ENCODE measurements at places on chromosomes 2 and 18.

DNA sequence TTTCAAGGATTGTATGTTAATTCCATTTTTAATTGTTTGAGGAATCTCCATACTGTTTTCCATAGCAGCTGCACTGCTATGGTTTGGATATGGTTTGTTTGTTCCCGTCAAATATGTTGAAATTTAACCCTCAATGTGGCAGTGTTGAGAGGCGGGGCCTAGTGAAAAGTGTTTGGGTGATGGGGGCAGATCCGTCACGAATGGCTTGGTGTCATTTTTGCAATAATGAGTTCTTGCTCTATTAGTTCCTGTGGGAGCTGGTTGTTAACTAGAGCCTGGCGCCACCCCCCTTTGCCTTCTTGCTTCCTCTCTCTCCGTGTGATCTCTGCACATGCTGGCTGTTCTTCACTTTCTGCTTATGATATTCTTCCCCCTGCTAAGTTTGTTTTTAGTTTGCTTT lies 71.4 kb upstream of the LDLRAD4 start:
- DNase-seq = no peak

GRCh38 chr2:237859533-237860272 lies at the start of gene RAMP1:
Gene RAMP1 (plus strand): TSS chr2:237859623. CDS start chr2:237859676, 53 bp downstream.
- no peak for DNase-seq

DNA sequence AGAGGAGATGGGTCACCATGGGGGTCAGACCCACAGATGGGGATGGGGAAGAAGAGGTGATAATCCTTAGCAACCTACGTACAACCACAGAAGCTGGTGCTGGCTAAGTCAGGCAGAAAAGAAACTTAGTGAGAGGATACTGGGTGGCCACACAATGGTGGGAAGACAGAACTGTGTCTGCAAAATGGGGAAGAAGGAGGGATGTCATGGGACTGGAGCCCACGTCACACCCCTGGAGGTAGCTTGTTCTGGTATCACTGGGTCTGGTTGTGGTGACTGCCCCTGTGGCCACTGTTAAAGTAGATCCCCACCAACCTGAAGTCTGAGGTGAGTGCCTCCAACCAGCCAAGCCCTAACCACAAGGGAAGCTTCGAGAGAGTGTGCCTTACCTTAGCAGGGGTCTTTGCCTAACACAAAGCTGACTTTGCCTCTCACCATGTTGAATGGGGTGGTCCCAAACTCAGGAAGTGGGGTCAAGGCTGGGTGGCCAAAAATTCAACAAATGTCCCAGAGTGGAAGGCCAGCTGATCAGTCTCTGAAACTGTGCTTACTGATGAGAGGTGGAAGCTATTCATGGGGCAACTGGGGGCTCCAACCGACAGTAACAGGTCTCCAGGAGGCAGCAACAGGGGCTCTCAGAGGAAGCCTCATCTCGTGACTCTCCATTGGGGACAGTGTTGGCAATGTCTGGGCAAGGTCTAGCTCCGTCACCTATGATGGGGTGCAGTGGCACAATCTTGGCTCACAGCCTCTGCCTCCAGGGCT lies 64.8 kb upstream of the SLC1A4 start:
- DNase-seq = no peak

GRCh38 chr2:130766711-130767407 lies 11.5 kb downstream of the AMER3 start:
- no peak for DNase-seq

- DNase-seq = no peak
These were observed 109.0 kb upstream of the STPG4 start for GRCh38 chr2:47264143-47264542.

DNA sequence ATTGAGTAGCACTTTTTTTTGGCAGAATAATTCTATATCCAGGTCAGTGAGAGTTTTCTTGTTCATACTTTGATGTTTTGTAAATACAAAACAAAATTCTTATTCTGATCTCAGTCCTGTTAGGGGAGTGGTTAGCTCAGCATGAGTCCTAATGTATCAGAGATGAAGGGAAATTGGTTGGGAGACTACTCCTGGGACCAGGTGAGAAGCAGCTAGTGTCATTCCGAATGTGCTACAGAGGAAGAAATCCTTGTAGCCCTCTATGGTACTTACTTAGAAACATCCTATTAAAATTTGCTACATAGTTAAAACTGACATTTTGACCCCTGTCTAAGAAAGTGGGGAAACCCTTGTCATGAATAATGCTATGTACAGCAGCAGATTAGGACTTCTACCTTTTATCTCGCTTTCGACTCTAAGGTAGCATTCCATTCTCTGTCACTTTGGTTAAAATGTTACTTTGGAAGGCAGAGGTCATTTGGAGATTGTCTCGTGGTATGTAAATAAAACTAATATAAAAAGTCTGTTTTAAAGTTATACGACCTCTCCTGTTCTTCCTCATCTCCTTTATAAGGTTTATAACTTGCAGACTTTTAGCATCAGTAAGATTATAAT lies 65.8 kb downstream of the PARD3B start:
- DNase-seq = no peak

GRCh38 chr2:226916669-226917068 lies 80.8 kb downstream of the RHBDD1 start:
- DNase-seq = no peak

- DNase-seq = no peak
These were observed 69.9 kb downstream of the LIMS1 start for GRCh38 chr2:108604196-108604595.

DNA sequence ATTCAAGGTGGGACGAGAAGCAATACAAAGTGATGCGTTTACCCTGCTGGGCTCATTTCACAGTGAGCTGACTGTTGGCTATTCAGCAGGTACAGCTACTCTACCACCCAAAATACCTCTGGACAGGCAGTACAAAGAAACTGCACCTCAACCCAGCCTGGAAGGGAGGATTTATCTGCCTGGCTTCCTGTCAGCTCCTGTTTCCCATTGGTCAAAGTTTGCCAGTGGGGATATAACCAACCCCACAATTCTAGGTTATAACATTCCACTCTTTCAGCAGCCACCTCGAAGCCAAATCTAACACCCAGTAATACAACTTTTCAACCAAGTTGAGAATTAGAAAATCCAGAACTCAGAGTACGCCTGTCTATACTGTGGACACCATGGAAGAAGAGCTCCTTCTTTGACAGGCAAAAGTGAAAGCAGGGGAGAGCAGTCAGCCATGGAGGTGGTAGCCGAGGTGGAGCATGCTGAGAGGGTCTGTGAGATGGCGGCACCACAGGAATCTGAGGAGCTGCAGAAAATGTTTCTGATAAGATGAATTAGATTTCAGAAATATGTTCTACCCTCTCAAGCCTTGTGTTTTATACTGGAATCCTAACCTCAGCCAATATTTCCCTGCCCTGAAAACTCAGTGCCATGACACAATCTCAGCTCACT lies 10.8 kb downstream of the DUSP19 start:
- DNase-seq = no peak

- no peak for DNase-seq
These were observed 267.8 kb upstream of the TRIB2 start for GRCh38 chr2:12448846-12449505.

DNA sequence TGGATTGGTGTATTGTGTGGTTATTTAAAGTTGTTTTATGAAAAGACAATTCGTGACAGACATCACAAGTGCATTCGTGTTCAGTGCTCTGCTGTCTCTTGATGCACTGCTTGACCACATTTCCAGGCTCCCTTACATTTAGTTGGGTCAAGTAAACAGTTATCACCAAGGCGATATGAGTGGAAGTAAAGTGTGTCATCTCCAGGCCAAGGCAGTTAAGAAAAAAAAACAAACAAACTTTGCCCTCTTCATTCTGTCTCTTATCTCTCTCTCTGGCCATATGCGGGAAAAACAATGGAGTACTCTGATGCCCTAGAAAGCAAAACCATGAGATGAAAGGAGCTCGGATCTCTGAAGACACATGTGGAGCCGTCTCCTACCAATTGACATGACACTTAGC lies 131.1 kb downstream of the DSEL start:
- no peak for DNase-seq

DNA sequence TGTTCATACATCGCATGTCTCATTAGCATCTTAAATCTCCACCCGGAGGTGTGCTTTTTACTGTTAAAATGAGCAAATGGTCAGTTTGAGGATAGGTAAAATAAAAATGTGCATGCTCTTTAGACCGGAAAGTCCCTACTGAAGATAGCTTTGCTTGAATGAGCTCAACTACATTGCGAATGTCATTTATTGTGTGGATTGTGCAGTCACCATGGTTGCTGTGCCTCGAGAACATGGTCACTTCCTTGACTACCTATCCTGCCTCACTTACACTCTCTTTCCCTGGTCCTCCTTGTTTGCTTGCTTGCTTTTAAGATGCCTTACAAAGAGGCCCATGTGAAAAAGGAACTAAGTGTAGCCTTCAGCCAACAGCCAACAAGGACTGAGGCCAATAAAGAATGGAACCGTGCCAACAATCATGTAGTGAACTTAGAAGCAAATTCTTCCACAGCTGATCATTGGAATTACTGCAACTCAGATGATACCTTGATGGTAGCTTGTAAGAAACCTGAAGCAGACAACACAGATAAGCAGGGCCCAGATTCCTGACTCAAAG lies 72.2 kb upstream of the BARD1 start:
- DNase-seq = no peak

DNA sequence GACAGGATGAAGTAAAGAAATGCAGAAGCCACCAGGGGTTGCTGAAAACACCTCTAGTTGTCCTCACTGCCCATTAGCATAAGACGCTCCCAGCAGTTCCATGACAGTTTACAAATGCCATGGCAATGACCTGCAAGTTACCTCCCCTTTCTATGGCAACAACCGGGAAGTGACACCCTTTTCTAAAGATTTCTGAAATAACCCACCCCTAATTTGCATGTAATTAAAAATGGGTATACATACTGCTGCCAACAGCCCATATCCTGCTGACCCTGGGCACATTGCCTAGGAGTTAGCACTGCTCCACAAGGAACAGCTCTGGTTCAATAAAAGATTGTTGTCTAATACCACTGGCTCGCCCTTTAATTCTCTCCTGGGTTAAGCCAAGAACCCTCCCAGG lies 178.3 kb upstream of the LRATD1 start:
- DNase-seq = no peak

DNA sequence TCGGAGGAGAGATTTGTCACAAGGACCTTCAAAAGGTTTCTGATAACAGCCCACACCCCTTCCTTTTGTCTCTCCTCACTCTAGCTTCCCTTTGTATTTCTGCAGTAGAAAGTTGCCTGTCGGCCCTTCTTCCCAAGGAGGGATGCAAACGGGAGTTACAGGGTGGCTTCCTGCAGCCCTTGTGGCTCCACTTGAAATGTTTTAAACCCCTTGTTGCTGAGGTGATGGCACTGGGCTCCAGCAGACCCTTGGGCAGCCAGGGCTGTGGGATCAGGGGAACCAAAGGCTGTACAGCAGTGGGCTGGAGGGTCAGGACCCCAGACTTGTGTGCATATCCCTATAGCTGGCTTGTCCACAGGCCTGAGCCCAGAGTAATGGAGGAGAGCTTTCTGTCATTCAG lies 62.1 kb downstream of the COA5 start:
- no peak for DNase-seq

DNA sequence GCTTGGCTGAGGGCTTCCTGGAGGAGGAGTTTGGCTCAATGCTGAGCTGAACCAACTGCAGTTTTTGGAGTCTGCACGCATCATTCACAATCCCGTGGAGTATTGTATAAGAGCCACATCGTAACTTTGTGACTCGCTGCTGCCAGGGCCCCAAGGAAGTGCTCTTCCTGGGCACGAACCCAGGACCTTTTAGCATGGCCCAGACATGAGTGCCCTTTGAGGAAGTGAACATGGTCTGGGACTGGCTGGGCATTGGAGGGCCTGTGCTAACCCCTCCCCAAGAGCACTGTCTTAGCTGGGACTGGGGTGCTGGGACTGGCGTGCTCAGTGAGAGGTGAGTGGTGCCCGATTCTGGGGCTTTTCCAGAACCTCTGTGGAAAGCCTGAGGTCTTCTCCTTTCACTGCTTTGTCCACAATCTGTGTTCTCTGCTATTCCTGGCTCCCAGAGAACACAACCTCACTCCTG lies 88.6 kb downstream of the LIPG start:
- DNase-seq = no peak

DNA sequence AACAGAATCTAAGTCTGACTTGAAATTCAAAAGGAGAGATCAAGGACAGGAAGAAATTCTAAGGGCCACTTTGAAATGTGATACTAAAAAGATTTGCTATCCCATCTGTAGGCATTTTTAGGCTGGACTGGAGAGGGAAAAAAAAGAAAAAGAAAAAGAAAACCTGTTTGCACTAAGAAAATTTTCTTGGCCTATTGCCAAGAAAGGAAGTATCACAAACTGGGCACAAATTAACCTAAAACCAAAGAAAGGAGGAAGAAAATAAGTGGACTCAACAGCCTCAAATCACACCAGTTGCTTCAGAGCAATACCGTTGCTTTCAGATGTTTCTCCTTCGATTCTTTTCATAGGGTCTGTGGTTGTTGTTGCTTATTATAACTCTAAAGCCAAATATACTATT lies 287.9 kb upstream of the VRK2 start:
- no peak for DNase-seq

DNA sequence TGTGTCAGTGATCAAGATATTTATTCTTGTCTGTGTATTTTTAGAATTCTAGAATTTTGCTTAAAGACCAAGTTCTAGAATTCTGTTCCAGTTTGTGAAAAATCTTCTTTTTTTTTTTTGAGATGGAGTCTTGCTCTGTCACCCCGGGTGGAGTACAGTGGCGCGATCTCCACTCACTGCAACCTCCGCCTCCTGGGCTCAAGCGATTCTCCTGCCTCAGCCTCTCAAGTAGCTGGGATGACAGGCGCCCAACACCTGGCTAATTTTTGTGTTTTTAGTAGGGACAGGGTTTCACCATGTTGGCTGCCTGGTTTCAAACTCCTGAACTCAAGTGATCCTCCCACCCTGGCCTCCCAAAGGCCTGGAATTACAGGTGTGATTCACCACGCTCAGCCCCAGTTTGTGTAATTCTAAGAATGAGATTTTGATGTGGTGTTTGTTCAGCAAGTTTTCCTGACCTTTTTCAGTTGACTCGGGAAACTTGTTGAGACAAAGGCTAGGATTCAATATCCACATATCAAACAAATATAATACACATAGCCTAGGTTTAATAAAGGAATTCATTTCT lies 3.6 kb downstream of the EIF5B start:
- no peak for DNase-seq

- DNase-seq = no peak
These were observed 41.0 kb downstream of the NPC1 start for GRCh38 chr18:23545247-23545789.

GRCh38 chr2:168087401-168087800 lies 160.0 kb downstream of the STK39 start:
- no peak for DNase-seq

DNA sequence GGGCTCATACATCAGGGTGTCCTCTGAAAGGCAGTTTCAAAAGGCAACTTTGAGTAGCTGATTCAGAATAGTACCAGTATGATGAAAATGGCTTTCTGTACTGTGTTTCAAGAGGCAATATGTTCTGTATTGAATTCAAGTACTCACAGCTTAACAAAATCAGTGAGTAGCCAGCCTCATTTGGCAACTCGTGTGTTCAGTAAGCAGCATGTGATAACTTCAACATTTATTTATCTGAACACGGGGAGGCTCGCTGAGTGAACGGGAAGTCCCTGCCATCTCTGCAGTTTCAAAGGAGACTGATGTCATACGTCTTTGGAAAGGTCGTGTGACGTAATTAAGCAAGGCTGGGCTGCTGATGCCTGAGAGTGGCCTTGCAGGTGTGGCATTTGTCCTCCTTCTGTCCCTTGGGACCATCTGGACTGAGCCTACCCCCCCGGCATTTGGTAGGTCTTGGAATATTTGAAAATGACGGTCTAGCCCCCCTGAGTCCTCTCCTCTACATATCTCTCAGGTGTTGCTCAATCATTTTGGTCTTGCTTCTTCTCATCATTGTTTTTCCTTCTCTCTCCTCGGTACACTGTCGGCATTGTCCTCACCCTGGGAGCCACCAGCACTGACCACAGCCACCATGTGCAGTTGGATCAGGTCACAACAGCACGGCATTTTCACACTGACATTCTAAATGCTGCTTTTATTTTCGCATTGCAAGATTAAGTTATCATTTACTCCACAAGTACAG lies 62.8 kb downstream of the SMIM21 start:
- DNase-seq = no peak

Measured in stimulated activated CD4-positive, alpha-beta T cell treated with anti-CD3 and anti-CD28 coated beads, Interleukin-2, amount 100 ng/mL, for 48 hours (primary cell).